ENCODE measurements at places on chromosomes 6 and 20. TPM values are rescaled to one million over a fixed set of nuclear protein-coding genes. Genes with fewer than 3 reads are reported as not detected.

Gene KCNK17
- total RNA-seq: not detected

Gene TMEM244
- not detected for total RNA-seq

DNA sequence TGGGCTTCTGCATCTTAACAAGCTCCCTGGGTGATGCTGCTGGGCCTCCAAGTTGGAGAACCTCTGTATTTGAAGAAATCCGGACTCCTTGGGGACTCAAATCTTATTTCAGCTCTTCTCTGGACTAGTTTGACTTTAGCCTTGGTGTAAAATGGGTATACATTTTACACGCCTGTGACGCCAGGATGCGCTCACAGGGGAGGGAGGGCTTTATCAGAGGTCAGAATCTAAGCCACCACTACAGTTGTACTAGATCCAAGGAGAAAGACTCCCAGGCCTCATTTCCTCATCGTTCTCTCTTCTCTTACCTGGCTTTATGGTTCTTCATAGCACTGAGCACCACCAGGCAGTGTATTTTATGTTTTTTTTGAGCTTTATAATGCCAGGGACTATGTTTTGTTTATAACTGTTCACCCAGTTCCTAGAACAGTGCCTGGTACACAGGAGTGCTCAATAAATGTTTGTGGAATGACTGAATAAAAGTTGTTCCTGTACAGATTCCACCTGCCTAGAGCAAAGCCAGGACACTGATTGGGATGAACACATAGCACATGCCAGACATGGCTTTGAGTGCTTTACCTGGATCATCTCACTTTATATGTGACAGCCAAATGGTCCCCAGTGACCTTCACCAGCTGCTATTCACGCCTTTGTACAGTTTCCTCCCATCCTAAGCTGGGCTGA is 5.1 kb upstream of the RBCK1 start:
- no peak overlapping the region for H3K4me3 ChIP-seq
- no peaks in the 10 kb centered on the region for H3K27me3 ChIP-seq
- 0 out of 2 replicates have a peak, but pooled peaks cover under 1% of the 10 kb centered on the region for H3K36me3 ChIP-seq
- DNase-seq: no peak
- peaks cover 34% of the 10 kb centered on the region for H3K4me1 ChIP-seq
- H3K27ac ChIP-seq: peak overlapping the region; percentile 91

GRCh38 chr20:63547725-63548480 is at the start of gene SRMS:
Gene SRMS, minus strand, starts transcription at chr20:63547749. Its CDS starts 286 bp downstream, at chr20:63547463.
- H3K4me3 ChIP-seq: no peak within 1 kb of the TSS
- no peak within 1 kb of the TSS for H3K27ac ChIP-seq
- peak; percentile 15 for DNase-seq
- no peaks in the 10 kb centered on the region for H3K36me3 ChIP-seq
- H3K27me3 ChIP-seq: no peaks in the 10 kb centered on the region

DNA sequence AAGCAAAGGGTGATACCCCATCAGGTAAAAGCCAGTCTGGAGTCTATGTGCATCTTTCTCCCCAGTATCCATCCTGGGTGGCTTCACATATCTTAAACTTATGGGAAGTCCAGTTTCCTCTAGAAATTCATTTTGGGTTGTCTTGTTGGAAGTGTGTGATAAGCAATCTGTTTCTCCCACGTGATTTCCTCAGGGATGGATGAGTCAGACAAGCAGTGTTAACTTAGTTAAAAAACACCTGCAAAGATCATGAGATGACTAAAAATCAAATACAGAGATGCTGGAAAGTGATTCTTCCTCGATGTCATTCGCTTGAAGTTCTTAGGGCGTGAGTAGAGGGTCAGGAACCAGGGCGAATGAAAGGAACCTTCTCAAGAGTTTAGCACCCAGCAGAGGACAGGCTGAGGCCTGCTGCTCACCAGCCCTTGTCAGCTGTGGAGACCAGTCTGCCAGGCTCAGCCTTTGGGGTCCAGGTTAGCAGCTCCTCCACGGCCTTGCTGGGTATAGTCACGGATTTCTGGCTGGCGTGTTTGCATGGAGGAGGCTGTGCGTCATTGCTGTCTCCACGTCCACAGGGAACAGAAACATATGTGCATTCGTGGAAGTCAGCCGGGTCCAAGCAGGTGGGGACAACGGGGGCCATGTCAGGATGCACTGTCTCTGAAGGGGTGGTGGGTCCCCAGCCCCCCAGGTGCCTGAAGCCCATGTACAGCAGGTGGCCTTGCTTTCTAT is 2.8 kb upstream of the PNPLA1 start:
- H3K4me3 ChIP-seq: no peak overlapping the region
- no peaks in the 10 kb centered on the region for H3K36me3 ChIP-seq
- 0 out of 2 replicates have a peak, but pooled peaks cover 8% of the 10 kb centered on the region for H3K4me1 ChIP-seq
- H3K27me3 ChIP-seq: peaks cover 12% of the 10 kb centered on the region
- DNase-seq: no peak

- no peaks in the 10 kb centered on the region for H3K4me1 ChIP-seq
- H3K36me3 ChIP-seq: no peaks in the 10 kb centered on the region
- no peak overlapping the region for H3K4me3 ChIP-seq
Observed at GRCh38 chr6:16783509-16783908, 22.2 kb upstream of the ATXN1 start.

GRCh38 chr20:15563836-15564235 is 1009.4 kb downstream of the KIF16B start:
- no peaks in the 10 kb centered on the region for H3K36me3 ChIP-seq
- no peaks in the 10 kb centered on the region for H3K27me3 ChIP-seq
- no peaks in the 10 kb centered on the region for H3K4me1 ChIP-seq
- DNase-seq: no peak

DNA sequence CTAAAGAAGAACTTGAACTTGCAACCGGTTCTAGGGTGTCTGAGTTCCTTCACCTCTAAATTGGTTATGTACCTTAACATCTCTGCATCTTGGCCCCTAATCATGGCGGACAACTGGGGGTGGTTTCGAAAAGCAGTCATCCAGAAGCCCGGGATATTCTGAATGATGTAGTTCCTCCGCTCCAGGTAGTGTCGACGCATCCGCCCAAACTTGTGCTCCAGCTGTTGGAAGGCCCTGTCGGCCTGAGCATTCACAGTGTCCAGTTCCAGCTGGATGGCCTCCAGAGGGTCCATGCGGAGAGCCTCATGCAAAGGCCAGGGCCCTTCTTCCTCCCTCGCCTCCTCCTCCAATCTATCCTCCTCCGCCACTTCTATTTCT is 887 bp downstream of the TSPYL1 start:
- H3K4me3 ChIP-seq: peak overlapping the region; percentile 99
- H3K27me3 ChIP-seq: no peaks in the 10 kb centered on the region

- DNase-seq: no peak
- H3K4me3 ChIP-seq: no peak overlapping the region
- no peaks in the 10 kb centered on the region for H3K36me3 ChIP-seq
- H3K27me3 ChIP-seq: peaks cover 96% of the 10 kb centered on the region
Observed at GRCh38 chr20:57291694-57292093, 25.3 kb upstream of the BMP7 start.

DNA sequence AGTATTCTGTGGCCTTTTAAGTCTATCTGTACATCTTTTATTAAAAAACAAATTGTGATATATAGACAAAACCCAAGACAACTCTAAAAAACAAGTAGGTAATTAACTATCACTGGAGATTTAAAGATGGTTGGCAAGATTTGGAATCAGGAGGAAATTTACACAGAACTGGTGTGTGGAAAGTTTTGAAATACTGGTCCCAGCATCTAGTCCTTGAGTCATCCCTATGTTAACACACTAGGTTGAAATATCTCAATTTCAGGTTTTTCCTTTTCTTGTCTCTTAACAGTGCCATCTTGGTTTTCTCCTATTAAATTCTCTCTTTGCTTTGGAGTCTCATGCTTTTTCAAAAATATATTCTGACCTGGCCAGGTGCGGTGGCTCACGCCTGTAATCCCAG is 27.5 kb downstream of the SASH1 start:
- no peak overlapping the region for H3K27ac ChIP-seq
- DNase-seq: no peak
- no peaks in the 10 kb centered on the region for H3K4me1 ChIP-seq
- no peak overlapping the region for H3K4me3 ChIP-seq
- no peaks in the 10 kb centered on the region for H3K27me3 ChIP-seq

Measured in PC-3 (cell line).